NCI-H1694 (cell line): ENCODE measurements at places on chromosomes 5 and 9.

DNA sequence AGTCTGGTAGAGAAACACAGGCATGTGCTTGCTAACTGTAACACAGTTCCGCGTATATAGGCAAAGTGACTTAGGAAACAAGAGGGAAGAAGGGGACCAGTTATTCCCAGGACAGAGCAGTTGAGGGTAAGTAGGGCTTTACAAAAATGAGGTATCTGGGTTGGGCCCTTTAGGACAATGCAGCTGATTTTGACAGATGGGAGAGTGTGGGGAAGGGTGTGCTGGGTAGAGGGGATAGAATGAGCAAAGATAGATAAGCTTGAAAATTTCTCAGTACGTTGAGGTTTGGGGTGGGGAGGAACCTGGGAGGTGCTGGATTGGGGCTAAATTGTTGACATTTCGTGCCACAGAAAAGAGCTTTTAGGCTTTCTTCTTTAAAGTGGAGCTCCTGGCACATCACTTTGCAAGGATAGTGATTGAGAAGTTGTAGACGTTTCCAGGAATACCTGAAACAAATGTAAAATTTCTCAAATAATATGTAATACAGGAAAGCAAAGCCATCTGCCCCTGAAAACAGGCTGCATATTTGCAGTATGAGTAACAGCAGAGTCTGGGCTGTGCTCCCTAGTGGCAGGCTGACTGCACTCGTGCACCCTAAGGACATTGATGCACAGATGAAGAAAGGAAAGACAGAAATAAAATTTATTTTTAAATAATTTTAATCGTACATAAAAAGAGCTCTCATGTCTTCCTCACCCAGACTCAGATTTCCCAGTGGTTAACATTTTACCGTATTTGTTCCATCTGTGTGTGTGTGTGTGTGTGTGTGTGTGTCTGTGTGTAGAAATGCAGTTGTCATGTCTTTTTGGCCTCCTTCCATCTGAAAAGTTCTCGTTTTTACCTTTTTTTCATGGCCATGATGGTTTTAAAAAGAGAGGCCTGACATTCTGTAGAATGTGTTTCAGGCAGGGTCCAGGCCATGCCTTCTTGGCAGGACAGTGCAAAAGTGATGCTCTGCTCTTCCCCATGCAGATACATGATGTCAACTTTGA, 144.9 kb upstream of the DMRT1 start:
- peak; percentile 28 for DNase-seq

DNA sequence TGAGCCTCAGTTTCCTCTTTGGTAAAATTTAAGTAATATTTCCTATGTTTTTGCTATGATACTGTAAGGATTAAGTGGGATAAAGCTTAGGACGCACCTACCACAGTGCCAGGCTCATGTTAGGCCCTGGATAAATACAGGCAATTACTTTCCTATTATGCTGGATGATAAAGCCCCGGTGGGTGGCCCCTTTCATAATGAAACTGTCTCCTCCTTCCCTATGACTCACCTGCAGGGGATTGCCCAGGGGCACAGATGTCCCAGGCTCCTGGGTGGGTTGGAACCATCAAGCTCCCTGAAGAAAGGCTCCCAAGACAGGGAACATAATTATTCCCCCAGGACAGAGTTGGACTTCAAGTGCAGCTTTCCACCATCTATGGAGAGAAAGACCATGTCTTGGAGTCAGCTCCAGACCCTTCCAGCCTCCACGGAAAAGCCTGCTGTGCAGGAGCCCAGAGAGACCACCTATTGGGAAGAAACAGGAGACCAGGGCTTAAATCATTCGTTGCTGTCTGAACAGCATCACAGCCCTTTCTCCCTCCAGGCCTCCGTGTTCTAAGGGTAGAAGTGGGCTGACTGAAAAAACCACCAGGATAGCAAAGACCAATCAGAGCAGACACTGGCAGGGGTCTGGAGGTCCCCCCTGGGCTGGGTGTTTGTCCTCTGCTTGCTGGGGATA, 43.2 kb upstream of the FOXE1 start:
- no peak for DNase-seq

GRCh38 chr9:1455766-1456165, 405.6 kb downstream of the DMRT2 start:
- no peak for DNase-seq

DNA sequence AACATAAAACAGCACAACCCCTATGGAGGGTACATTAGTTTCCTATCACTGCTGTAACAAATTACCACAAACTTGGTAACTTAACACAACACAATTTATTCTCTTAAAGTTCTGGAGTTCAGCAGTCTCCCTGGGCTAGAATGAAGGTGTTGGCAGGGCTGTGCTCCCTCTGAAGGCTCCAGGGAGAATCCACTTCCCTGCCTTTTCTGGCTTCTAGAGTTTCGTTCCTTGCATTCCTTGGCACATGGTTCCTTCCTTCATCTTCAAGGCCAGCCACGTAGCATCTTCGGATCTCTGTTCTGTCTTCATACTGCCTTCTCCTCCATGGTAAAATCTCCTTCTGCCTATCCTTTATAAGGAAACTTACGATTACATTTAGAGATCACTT, 25.0 kb upstream of the GSN start:
- no peak for DNase-seq

DNA sequence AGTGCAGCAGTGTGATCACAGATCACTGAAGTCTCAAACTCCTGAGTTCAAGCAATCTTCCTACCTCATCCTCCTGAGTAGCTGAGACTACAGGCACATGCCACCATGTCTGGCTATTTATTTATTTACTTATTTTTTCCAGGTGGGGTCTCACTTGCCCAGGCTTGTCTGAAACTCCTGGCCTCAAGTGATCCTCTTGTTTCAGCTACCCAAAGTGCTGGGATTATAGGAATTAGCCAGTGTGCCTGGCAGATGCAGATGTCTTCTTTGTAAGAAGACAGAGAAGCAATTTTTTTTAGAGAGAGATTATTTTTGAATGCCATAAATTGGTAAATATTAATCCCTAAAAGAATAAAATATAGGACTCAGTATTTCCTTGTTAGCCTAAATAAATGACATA, 54.3 kb downstream of the CHSY3 start:
- no peak for DNase-seq

DNA sequence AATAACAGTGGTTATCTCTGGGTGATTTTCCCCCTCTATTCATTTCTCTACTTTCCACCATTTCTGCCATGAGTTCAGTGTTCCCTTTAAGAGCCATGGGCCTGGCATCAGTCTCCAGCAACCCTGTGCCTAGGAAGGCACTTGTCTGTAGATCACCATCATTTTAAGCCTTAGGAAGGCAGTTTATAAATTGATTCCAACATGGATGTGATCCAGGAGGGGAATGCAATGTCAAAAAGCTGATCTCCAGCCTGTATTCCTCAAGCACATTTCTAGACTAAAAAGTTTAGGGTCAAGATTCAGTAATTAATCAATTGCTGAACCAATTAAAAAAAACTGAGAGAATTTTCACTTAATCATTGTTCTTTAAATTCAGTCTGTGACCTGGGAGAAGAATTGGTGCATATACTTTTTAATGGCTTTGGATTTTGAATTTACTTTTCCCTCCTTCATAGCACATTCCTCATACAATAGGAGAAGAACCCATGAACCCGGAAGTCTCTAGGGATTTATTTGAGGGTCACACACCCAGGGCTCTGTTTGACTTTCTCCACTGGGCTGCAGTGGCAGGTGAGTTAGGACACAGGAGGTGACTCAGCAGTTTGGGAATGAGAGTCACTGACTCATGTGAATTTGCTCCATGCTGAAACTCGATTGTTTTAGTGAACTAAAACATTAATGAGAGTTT, 6.1 kb upstream of the ERMP1 start:
- DNase-seq = no peak

GRCh38 chr9:88522360-88522759, 12.6 kb upstream of the NXNL2 start:
- DNase-seq = no peak

DNA sequence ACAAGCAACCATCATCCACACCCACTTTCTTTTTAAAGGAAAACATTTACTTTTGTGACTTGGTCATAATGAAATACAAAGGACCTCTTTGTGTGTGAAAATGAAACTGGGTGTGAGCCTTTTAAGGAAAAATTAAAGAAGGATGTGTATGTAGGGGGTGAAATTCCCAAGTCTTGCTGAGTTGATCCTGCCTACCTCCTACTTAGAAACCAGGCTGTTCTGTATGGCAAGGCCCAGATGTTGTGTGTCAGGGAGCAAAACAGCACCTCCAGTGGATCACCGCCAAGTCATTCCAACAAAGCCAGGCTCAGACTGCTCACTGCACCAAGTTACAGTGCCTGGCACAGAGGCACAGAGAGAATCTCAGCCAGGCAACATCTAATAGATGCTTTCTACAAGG, 198.5 kb upstream of the FBN2 start:
- no peak for DNase-seq

DNA sequence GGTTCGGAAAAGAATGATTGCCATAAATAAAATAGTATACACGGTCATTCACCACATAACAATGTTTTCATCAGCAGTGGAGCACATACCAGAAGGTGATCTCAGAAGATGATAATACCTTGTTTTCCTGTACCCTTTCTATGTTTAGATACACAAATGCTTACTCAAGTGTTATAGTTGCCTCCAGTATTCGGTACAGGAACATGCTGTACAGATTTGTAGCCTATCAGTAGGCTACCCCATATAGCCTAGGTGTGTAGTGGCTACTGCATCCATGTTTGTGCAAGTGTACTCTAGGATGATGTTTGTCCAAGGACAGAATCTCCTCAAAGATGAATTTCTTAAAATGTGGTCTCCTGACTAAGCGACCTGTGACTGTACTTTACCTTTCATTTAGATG, 59.2 kb downstream of the ICE1 start:
- DNase-seq = no peak

- DNase-seq = no peak
Observed at GRCh38 chr5:138903130-138903775, 28.1 kb upstream of the LRRTM2 start.

DNA sequence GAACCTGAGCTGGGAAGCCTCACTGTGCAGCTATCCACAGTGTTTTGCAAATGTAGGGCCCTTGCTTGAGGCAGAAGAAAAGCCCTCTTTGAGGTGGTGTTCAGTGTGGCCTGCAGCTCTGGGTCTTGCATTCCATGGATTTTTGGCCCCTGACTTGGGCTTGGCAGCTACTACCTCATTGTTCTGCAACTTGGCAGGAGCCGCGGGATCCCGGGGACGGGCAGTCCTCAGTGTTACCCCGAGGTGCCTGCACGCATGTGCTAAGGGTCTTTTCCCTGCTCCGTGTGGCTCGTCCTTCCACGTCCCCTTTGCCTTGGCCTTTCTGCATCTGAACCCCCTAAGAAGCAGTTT, 39.8 kb downstream of the NEK6 start:
- no peak for DNase-seq

- DNase-seq = no peak
Observed at GRCh38 chr9:68496356-68496755, 44.3 kb downstream of the TMEM252 start.

GRCh38 chr5:2725980-2726765, 25.3 kb downstream of the IRX2 start:
- DNase-seq = no peak

DNA sequence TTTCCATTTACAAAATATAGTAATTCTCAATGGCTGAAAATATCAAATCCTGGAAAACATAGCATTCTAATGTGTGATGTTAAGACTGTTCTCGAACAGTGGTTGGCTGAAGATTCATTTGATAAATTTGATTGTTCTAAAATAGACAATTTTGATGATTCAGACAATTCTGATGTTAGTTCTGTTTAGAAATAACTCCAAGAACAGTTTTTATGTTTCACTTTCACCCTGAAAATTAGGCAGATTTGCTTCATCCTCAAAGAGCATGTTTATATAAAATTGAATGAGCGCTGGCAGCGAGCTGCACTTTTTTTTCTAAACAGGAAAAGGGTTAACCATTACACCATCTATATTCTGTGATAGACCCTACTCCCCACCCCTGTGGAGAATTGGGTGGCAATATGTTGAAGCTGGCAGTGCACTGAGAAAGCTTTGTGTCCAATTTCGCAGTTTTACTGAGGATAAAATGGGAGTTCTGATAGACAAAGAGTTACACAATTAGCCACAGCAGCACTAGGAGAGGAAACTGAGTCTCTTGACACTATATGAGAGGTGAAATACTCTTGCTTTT, 69.6 kb upstream of the TMED7 start:
- DNase-seq = no peak

- no peak for DNase-seq
Observed at GRCh38 chr5:174044466-174045254, 846 bp upstream of the NSG2 start.

GRCh38 chr9:126228781-126229444, 97.7 kb upstream of the MVB12B start:
- DNase-seq = peak; percentile 45

DNA sequence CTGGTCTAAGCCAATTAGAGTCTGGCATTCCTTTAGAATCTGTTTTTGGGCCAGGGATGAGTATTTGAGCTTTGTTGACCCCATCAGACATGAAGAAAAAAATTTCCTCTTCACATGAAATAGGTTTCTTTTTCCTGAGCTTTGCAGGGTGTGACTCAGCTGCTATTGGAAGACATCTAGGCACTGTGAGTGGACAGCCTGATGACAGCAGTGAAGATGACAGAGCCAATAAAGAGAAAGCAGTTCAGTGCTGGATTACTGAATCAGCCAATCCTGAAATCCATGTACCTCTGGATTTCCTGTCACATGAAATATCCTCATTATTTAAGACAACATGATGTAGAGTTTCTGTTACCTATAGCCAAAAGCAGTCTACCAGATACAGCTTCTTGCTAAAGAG, 51.3 kb upstream of the GRIA1 start:
- no peak for DNase-seq

DNA sequence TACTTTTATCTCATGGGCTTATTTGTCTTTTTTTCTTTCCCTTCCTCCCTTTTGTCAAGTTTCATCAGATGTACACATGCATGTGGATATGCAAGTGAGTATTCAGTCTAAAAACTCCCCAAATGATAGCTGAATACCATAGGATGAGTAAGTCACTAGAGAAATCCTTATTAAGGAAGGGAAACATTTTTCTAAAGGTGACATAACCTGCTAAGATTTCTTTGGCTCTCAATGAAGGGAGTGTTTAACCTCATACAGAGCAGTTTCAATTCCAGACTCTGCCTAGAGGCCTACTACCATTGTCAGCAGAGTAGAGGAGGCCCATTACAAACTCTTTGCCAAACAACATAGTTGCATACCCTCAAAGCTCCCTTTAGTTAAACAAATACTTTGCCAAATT, 192.4 kb downstream of the ARHGEF28 start:
- DNase-seq = no peak

DNA sequence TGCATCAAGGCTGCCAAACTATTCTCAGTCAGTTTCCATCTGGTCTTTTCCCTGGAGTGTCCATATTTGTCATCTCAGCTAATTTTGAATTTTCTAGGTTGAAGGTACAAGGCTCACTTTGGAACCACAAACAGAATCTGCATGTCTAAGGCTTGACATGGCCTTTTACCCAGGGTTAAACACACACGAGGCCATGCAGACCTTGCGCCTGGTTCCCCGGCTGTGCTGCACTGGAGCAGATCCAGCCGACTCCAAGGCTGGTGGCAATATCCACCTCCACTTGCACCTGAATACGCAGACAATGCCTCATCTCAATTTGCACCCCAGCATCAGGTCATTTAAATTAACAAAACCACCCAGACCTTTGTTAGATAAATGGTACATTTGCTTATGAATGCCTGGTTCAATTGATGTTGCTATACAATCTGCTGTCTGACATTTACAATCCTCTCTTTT, 276.2 kb downstream of the HSPA4 start:
- no peak for DNase-seq

- peak; percentile 0 for DNase-seq
Observed at GRCh38 chr5:130720355-130720754, 444.7 kb downstream of the HINT1 start.
